ENCODE measurements at places on chromosomes 5 and 9.
A peak's percentile ranks its signal among the peaks of the same experiment; 100 is the strongest.

GRCh38 chr9:136740971-136741882 lies 1.5 kb downstream of the LCN10 start:
- H3K4me3 ChIP-seq: no peak overlapping the region
- DNase-seq: no peak
- peaks cover 53% of the 10 kb centered on the region for H3K27me3 ChIP-seq

- H3K27me3 ChIP-seq: no peaks in the 10 kb centered on the region
- no peaks in the 10 kb centered on the region for H3K4me1 ChIP-seq
- no peak overlapping the region for H3K27ac ChIP-seq
- H3K4me3 ChIP-seq: no peak overlapping the region
- no peaks in the 10 kb centered on the region for H3K36me3 ChIP-seq
Measured at GRCh38 chr9:115182264-115182663, 64.3 kb upstream of the TNC start.

DNA sequence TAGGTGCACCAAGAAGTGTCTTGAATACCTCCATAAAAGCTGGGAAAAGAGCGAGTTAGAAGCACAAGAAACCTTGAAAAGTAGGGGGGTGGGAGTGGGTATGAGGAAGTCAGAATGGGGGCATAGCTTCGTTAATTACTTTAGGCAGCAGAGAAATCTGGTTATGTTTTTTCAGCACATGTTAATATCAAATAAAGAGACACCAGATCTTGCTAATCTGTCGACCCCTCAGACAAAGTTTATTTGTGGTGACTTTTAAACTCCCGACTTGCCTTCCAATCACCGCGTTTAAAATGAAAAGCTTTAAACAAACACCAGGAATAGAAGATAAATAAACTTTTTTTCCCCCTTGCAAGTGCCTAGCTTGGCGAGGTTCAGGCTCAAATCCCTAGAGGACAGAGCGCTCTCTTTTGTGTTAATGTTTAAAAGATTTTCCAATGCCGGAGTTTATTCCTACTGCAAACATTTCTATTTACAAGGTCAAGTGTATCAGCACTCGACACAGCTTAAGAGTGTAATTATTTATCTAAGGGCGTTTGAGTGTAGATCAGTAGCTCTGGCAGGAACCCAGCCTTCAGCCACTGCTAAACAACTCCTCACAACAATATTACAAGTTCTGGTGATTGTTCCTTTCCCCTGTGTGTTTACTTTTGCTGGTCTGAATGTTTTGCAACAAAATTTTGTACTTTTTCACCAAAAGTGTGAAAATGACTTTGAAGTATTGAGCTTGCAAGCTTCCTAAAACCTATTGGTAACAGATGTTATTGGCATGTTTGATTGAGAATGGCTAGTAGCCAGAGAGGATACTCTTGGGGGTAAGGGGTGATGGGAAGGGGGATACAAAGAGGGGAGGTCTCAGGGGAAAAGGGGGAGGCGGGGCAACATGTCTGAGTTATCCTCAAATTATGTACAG lies 3.8 kb downstream of the GAS1 start:
- no peaks in the 10 kb centered on the region for H3K36me3 ChIP-seq
- H3K27ac ChIP-seq: no peak overlapping the region
- H3K4me1 ChIP-seq: no peaks in the 10 kb centered on the region
- no peak for DNase-seq

- no peak overlapping the region for H3K27ac ChIP-seq
- no peaks in the 10 kb centered on the region for H3K36me3 ChIP-seq
- H3K4me3 ChIP-seq: no peak overlapping the region
- DNase-seq: no peak
- no peaks in the 10 kb centered on the region for H3K4me1 ChIP-seq
Measured at GRCh38 chr9:96270236-96270744, 31.7 kb downstream of the HSD17B3 start.

GRCh38 chr9:96381696-96382095 lies 1.8 kb downstream of the SLC35D2 start:
- H3K27me3 ChIP-seq: no peaks in the 10 kb centered on the region
- H3K4me3 ChIP-seq: no peak overlapping the region
- no peaks in the 10 kb centered on the region for H3K36me3 ChIP-seq
- peaks cover 81% of the 10 kb centered on the region for H3K4me1 ChIP-seq
- DNase-seq: no peak

- H3K4me3 ChIP-seq: no peak overlapping the region
- H3K27ac ChIP-seq: no peak overlapping the region
- H3K4me1 ChIP-seq: no peaks in the 10 kb centered on the region
- DNase-seq: no peak
- H3K36me3 ChIP-seq: no peaks in the 10 kb centered on the region
Measured at GRCh38 chr5:589588-589987, 22.6 kb upstream of the CEP72 start.

- H3K4me3 ChIP-seq: no peak overlapping the region
- DNase-seq: no peak
- no peaks in the 10 kb centered on the region for H3K27me3 ChIP-seq
- no peaks in the 10 kb centered on the region for H3K4me1 ChIP-seq
- H3K36me3 ChIP-seq: no peaks in the 10 kb centered on the region
Measured at GRCh38 chr5:22329683-22330082, 523.5 kb downstream of the CDH12 start.

- no peak for DNase-seq
- H3K4me3 ChIP-seq: no peak overlapping the region
- H3K27ac ChIP-seq: no peak overlapping the region
- no peaks in the 10 kb centered on the region for H3K4me1 ChIP-seq
- H3K36me3 ChIP-seq: no peaks in the 10 kb centered on the region
Measured at GRCh38 chr5:135271533-135272310, 127.3 kb downstream of the MACROH2A1 start.

GRCh38 chr9:37197158-37198038 lies 77.0 kb downstream of the ZCCHC7 start:
- H3K4me3 ChIP-seq: no peak overlapping the region
- H3K27ac ChIP-seq: no peak overlapping the region
- no peaks in the 10 kb centered on the region for H3K36me3 ChIP-seq
- H3K4me1 ChIP-seq: peaks cover 9% of the 10 kb centered on the region
- DNase-seq: no peak
- H3K27me3 ChIP-seq: no peaks in the 10 kb centered on the region

DNA sequence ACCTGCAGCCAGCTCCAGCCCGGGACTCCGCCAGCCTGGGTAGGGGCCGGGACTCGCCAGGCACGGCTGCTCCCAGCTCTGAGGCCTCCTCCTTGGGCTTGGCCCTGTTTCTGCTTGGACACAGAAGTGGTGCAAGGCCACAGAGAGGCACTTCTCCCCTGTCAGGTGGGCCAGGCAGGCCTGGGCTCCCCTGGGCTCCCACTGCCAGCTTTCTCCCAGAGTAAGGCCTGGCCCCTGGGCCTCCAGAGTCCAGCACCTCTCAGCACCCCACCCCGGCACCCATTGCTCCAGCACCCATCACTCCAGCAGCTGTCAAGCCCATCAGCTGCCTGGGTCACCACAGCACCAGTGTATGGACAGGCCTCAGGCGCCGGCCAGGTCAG lies 71.1 kb upstream of the LRRTM2 start:
- no peak overlapping the region for H3K27ac ChIP-seq
- no peaks in the 10 kb centered on the region for H3K4me1 ChIP-seq
- no peaks in the 10 kb centered on the region for H3K27me3 ChIP-seq
- no peak overlapping the region for H3K4me3 ChIP-seq
- peaks cover 7% of the 10 kb centered on the region for H3K36me3 ChIP-seq
- no peak for DNase-seq

GRCh38 chr9:77455312-77455927 lies 192.7 kb downstream of the GNA14 start:
- H3K27me3 ChIP-seq: no peaks in the 10 kb centered on the region
- peak; percentile 74 for DNase-seq
- no peaks in the 10 kb centered on the region for H3K4me1 ChIP-seq
- H3K36me3 ChIP-seq: no peaks in the 10 kb centered on the region

- H3K4me3 ChIP-seq: no peak overlapping the region
- no peak overlapping the region for H3K27ac ChIP-seq
- DNase-seq: no peak
- peaks cover 81% of the 10 kb centered on the region for H3K27me3 ChIP-seq
Measured at GRCh38 chr9:101739311-101739710, 864 bp upstream of the GRIN3A start.

DNA sequence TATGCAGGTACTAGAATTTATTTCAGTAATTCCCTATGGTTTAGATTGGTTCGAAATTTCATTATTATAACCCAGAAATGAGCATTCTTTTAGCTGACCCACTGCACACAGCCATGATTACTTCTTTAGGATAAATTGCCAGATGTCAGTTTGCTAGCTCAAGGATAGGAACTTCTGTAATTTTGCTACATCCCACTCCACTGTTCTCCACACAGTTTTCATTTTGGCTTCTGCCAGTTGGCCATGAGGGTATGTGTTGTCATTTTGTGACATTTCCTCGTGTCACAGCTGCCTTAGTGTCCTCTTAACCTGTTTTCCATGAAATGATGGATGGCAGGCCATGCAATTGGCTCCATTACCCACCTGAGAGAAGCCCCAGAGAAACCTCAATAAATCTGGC lies 16.2 kb upstream of the LCP2 start:
- no peaks in the 10 kb centered on the region for H3K36me3 ChIP-seq
- no peaks in the 10 kb centered on the region for H3K27me3 ChIP-seq
- peak overlapping the region; percentile 50 for H3K27ac ChIP-seq
- peaks cover 43% of the 10 kb centered on the region for H3K4me1 ChIP-seq
- no peak for DNase-seq

DNA sequence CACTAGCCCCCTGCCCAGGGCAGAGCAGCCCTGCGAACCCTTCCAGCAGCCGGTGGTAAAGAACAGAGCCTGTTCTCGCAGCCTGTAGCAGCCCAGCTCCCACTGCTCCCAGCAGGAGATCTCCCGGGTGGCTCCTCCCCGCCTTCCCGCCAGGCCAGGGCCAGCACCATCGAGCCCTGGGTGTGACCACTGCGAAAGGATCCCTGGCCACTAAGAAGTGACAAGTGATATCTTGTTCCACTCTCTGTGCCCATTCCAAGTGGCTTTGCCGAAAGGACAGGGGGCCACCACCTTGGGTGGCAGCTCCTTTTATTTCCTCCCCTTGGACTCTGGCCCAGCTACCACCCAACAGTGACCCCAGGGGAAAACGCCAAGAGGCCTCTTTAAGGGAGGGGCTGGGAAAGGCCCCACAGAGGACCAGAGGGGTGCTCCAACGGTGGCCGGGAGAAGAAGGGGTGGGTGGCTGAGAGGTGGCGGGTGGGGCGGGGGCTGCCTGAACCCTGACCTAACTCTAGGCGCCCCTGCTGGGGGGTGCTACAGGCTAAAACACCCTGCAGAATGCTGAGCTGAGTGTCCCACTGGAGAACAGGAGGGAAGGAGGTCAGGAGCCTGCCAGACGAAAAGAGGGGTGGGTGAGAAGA lies 1.6 kb downstream of the NACC2 start:
- no peaks in the 10 kb centered on the region for H3K36me3 ChIP-seq
- H3K4me1 ChIP-seq: peaks cover 65% of the 10 kb centered on the region
- peak overlapping the region; percentile 87 for H3K4me3 ChIP-seq
- H3K27me3 ChIP-seq: peaks cover 1% of the 10 kb centered on the region

GRCh38 chr9:17470036-17470813 lies 108.6 kb upstream of the SH3GL2 start:
- H3K4me3 ChIP-seq: no peak overlapping the region
- no peak for DNase-seq
- H3K36me3 ChIP-seq: no peaks in the 10 kb centered on the region
- H3K27ac ChIP-seq: no peak overlapping the region

DNA sequence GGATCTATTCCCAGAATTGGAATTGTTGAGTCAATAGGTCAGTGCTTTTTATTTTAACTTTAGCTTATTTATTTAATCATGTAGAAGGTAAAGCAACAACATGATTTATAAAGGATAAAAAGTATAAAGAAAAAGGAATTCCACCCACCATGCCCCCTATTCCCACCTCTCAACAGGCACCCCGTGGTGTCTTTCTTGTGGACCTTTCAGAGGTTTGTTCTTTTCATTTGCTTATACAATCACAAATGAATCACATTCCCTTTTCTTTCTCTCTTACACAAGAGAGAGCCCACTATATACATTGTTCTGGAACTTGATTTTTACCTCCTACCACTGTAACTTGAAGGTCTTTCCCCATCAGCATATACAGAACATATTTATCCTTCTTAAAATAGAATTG lies 37.2 kb upstream of the SMIM32 start:
- H3K4me3 ChIP-seq: no peak overlapping the region
- H3K27ac ChIP-seq: no peak overlapping the region
- DNase-seq: no peak

GRCh38 chr9:131012396-131012917 lies 3.5 kb downstream of the LAMC3 start:
- peaks cover 48% of the 10 kb centered on the region for H3K27me3 ChIP-seq
- no peak overlapping the region for H3K27ac ChIP-seq
- no peaks in the 10 kb centered on the region for H3K36me3 ChIP-seq
- no peaks in the 10 kb centered on the region for H3K4me1 ChIP-seq
- no peak for DNase-seq

DNA sequence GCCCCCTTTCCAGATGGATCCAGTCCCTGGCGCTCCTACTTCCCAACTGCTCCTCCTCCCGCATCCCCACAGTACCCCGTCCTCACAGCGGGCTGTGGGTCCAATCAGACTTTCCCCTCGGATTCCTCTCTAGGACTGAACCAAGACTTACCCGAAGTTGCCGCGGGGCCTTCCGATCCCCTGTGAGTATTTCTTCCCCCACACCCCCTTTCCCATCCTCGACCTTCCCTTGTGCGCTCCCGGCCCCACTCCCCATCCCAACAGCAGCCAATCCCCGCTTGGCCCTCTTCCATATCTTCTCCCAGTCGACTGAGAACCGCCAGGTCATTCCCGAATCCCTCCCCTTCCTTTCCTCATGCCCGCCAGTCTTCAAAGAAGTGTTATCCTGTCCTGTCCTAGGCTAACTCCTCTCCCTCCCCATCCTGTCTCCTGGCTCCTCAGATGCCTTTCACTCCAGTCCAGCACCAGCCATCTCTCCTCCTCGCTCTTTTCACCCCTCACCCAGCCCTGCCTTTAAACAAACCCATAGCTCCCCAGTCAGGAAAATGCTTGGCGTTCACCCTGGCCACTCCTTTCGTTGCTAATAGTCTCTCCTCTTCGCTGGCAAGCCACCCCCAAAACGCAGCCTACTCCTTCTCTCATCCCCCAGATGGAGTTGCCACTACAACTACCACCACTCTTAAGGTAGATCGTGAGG lies 646 bp downstream of the SWI5 start:
- peak overlapping the region; percentile 84 for H3K27ac ChIP-seq
- peaks cover 10% of the 10 kb centered on the region for H3K4me1 ChIP-seq
- peak overlapping the region; percentile 88 for H3K4me3 ChIP-seq
- no peaks in the 10 kb centered on the region for H3K27me3 ChIP-seq
- peaks cover 9% of the 10 kb centered on the region for H3K36me3 ChIP-seq

GRCh38 chr9:132531195-132531594 lies 51.2 kb upstream of the BARHL1 start:
- H3K27me3 ChIP-seq: peaks cover 27% of the 10 kb centered on the region
- no peaks in the 10 kb centered on the region for H3K36me3 ChIP-seq
- no peak overlapping the region for H3K4me3 ChIP-seq
- DNase-seq: no peak

DNA sequence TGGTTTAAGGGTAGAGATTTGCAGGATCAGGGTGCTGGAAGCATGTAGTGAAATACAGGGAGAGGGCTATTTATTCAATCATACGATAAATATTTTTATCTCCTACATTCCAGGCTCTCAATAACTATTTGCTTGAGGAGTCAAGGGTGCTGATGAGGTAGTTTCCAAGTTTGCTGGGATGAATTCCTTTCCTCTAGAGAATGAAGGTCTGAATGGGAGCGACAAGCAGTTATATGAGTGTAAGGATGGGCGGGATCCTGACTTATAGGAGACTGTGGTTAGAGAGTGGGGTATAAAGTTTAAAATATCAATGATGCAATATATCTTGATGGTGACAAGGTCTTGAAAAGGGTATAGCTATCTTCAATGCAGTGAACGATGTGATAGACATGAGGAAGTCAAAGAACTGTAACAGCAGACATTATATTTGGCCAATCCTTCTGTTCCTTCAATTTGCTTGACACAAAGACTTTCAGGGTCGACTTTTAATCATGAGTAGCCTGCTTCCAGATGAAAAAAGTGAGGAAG lies 201.1 kb upstream of the HAPLN1 start:
- no peaks in the 10 kb centered on the region for H3K36me3 ChIP-seq
- no peak for DNase-seq
- H3K4me3 ChIP-seq: no peak overlapping the region
- H3K27ac ChIP-seq: no peak overlapping the region
- no peaks in the 10 kb centered on the region for H3K27me3 ChIP-seq
